ENCODE measurements at places on chromosomes 6 and 20. TPM values are rescaled to one million over a fixed set of nuclear protein-coding genes. Genes with fewer than 3 reads are reported as not detected.

GRCh38 chr6:118899948-118900347 lies 6.0 kb downstream of the ASF1A start:
- DNase-seq: no peak

- DNase-seq: no peak
These were observed 3.9 kb upstream of the KCNS1 start for GRCh38 chr20:45104786-45105185.

- peak; percentile 73 for DNase-seq
These were observed 504 bp downstream of the VPS16 start for GRCh38 chr20:2840967-2841531.

- no peak for DNase-seq
These were observed 42.1 kb upstream of the MDFI start for GRCh38 chr6:41596096-41596685.

GRCh38 chr6:127176146-127176545 lies 57.7 kb downstream of the RSPO3 start:
- no peak for DNase-seq

DNA sequence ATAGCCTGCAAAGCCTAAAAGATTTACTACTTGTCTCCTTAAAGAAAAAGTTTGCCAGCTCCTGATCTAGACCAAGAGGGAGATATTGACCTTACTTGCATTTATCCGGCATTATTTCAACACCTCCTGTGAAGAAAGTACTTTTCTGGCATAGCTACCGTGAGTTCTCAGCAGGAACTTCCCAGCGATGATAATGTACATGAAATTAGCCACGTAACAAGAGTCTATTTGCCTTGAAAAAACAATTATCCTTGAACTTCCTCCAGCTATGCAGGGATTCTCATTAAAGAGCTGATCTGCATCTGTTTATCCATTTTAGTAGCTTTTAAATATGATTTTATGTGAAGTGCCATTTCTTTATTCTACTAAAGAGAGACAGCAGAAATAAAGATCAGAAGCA lies 41.7 kb downstream of the ALDH5A1 start:
- DNase-seq: peak; percentile 10

DNA sequence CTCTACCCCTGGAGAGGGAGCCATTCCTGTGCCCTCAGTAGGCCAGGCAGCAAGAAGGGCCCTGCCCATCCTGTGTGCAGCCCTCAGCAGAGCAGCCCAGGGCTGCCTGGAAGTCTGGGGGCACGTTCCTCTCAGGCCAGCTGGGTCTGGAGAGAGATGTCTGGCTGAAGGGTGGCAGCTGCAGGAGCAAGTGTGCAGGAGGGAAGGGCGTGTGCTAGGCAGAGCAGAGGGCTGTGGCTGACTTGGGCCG lies 62.7 kb downstream of the NOL4L start:
- no peak for DNase-seq

DNA sequence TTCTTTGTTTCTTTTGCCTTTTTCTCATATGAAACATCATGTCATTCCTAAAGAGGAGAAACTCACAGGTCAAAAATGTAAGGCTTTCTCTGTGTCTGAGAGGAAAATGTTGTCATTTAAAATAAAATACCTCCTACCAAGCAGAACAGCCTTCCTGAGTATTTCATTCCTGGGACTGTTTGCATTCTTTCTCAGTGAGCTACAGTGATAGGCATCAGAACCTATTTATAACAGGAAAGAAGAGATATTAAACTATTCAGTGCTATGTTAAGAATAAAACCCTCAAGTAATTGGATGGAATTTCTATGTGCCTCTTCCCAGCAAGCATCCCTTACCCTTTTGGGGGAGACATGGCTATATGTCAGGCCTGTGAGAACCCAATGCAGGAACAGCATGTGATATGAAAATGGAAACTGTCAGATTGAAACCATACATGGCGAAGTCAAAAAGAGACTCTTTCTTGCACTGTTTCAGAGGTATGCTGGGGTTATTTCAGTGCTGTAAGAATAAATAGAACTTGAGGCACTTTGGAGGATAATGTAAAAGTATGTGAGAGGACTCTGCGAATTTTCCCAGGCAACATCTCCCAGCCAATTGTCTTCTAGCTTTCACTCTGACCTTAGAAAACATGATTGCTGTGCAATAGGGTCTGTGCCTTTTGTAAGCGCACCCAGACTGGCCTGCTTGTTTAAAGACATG lies 133.8 kb upstream of the CCN2 start:
- DNase-seq: no peak

GRCh38 chr20:44720621-44720996 lies 5.4 kb downstream of the CCN5 start:
- DNase-seq: no peak

DNA sequence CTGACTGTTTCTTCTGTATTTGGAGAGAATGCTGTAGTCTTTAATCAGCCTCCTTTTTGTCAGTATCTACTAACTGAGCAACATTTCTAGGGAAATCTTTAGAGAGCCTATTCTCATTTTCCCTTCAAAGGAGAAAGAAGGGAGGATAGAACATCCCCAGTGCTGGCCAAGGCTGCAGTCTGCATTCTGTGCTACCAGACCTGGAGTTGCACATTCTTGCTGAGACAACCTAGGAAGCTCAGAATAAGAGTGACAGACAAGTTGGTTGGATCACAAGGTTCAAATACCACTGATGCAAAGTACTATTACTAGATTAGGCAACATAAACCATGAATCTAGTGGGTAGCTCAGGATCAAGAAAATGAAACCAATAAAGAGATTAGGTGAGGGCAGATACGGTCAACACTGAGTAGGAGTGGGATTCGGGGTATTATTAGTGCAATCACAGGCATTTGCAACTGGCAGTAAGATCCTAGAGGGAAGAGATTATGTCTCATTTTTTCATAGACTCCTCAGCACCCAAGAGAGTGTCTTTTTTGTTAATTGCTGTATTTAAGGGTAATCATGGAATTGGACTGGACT lies 213.5 kb upstream of the FAM83B start:
- DNase-seq: no peak

DNA sequence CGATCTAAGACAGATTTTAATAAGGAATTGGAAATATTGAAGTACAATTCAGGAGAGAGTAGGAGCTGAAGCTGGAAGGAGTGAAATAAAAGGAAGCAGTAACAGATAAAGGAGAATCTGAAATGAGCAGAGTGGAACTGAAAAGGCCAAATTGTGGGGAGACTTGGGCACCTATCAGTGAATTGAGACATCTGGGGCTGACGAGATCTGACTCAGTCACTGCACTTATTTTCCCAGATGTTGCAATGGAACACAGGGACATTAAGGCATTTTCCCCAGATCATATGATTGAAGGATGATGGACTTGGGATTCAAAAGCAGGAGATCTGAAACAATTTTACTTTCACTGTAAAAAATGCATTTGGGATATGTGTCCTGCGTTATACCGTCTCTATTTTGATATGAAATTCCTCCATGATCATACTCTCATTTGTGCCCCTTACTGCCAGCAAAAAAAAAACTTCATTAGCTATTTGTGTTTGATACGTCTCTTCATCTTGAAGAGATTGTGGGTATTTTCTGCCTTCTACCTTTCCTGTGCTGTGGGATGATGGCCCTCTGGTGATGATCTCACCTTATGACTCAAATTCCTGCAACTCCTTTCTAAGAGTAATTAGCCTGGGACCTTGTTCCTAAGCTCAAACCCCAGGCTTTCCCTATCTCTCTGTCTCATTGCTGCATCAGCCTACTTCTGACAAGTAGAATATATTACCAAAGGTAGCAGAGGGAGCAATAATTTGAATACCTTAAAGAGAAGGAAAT lies 278.5 kb upstream of the MAN1A1 start:
- DNase-seq: no peak

GRCh38 chr6:30688569-30688968 lies 2.1 kb upstream of the PPP1R18 start:
- DNase-seq: no peak

DNA sequence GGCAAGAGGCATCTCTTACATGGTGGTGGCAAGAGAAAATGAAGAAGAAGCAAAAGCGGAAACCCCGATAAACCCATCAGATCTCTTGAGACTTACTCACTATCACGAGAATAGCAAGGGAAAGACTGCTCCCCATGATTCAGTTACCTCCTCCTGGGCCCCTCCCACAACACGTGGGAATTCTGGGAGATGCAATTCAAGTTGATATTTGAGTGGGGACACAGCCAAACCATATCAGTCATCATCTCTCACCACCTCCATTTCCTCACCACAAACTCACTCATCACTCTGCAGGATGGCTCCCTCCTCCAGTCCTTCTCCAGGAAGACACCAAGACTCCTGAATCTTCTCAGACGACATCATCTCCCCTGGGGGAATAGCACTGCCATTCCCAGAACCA lies 25.8 kb upstream of the SLC16A10 start:
- no peak for DNase-seq

- no peak for DNase-seq
These were observed 646.6 kb upstream of the HS3ST5 start for GRCh38 chr6:114989279-114989964.

GRCh38 chr20:62357681-62358080 lies 9.4 kb downstream of the LAMA5 start:
- DNase-seq: no peak

DNA sequence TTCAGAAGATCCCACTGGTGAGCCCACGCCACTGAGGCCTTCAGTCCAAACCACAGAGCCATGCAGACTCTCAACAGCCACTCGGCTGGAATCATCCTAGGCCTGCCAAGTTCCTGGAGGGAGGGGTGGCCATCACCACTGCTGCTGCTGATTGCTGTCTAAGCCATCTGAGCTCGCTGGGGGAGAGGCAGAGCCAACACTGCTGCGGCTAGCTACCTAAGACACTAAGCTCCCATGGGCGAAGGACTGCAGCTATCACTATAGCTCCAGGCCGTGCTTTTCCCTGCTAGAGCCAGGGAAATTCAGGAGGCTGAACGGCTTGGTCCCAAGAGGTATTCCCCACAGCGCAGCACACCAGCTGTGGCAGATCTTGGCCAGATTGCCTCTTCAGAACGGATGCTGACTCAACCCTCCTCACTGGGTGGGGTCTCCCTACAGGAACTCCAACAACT lies 73.6 kb downstream of the TBC1D32 start:
- DNase-seq: peak; percentile 5

DNA sequence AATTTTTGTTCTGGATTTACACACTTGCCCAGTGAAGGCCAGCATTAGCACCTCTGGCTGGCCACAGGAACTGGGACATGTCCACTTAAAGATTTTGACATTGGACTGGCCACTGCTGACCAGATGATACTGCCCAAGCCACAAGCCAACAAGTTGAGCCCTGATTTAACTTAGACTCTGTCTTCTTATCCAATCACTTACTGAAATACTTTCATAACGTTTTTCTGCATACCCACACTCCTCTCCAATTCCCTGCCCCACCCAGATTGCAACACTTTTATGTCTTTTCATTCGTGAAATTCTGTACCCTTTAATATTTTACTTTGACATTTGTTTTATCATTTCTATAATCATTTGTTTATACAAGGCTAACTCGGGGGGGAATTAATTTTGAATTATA lies 170.3 kb upstream of the TAB2 start:
- no peak for DNase-seq

DNA sequence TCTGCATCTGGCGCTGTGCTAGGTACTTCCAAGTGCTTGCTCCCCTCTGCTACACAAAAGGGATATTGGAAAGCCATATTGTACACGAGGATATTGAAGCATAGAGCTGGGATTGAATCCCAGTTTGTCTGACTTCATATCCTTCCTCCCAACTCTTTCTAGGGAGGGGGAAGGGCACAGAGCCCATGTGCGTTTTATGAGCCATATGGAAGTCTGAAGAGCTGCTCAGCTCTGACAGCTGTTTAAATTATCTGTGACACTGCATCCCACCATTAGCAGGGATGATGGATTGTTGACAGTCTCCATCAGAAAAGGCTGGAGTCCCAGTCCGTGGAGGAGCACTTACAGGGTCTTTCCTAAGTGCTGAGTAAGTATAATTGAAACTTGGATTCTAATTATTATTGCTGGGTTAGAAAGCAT lies 18.4 kb downstream of the TIAM2 start:
- peak; percentile 88 for DNase-seq

DNA sequence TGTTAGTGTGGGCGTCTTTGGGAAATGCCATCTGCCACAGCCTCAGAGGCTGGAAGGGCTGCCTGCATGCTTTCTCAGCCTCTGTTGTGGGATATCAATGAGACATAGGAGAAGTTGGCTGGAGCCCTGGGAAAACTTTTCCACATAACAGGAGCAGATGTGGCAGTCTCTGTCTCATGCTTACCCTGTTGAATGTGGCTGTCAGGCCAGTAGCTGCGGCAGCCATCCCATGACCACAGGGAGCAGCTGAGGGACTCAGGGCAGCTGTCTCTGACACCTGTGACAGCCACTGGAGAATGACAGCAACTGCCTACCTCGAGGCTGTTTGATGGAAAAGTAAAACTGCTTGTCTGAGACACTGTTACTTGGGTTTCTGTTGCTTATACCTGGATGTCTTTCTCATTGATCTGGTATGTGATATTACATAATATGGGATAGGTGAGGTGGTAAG lies 64.4 kb downstream of the TULP4 start:
- DNase-seq: peak; percentile 35

DNA sequence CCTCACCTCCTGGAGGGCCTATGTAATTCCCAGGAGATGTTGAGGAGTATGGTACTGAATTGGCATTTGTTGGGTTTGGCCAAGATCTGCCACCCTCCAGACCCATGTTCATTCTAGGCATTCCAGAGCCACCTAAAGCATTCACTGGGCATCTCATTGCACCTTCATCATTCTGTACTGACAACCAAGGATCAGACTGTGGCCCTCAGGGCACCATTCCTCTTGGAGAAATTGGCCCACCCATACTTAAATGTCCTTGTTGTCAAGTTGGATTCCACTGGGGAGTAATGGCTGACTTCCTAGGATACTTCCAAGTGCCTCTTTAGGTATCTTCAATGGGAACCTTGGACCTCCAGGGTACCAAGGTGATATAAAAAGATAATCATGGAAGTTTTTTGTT lies 16.8 kb upstream of the IBTK start:
- no peak for DNase-seq

GRCh38 chr6:33490621-33491020 lies 36.2 kb downstream of the ZBTB9 start:
- no peak for DNase-seq

GRCh38 chr6:157240059-157240959 lies 83.0 kb downstream of the TMEM242 start:
- DNase-seq: peak; percentile 62

GRCh38 chr20:10502098-10502526 lies 67.0 kb downstream of the SLX4IP start:
- DNase-seq: no peak

Gene PHACTR3
- 5.0 TPM for polyA plus RNA-seq

Gene MEI4
- polyA plus RNA-seq: not detected

Gene CRIP3
- polyA plus RNA-seq: 2.1 TPM

Gene OR12D3
- not detected for polyA plus RNA-seq

Gene LCA5
- polyA plus RNA-seq: 4.1 TPM

Gene BTBD3
- 38.6 TPM for polyA plus RNA-seq

Gene SSTR4
- not detected for polyA plus RNA-seq

Gene RRAGD
- polyA plus RNA-seq: 113 TPM

Gene PRSS35
- polyA plus RNA-seq: 9.0 TPM

Gene RAET1L
- polyA plus RNA-seq: not detected

Gene CST7
- 0.63 TPM for polyA plus RNA-seq

Gene C20orf141
- not detected for polyA plus RNA-seq

Gene C6orf15
- not detected for polyA plus RNA-seq

Gene MYLK2
- polyA plus RNA-seq: 54.0 TPM

Gene SLC35F1
- polyA plus RNA-seq: 1.3 TPM

Gene MYCT1
- polyA plus RNA-seq: 19.5 TPM

Gene SLC17A9
- polyA plus RNA-seq: 1.7 TPM

All from hindlimb muscle (tissue), 1 donor.